ENCODE measurements at places on chromosomes 3 and 15.
A peak's percentile ranks its signal among the peaks of the same experiment; 100 is the strongest.

DNA sequence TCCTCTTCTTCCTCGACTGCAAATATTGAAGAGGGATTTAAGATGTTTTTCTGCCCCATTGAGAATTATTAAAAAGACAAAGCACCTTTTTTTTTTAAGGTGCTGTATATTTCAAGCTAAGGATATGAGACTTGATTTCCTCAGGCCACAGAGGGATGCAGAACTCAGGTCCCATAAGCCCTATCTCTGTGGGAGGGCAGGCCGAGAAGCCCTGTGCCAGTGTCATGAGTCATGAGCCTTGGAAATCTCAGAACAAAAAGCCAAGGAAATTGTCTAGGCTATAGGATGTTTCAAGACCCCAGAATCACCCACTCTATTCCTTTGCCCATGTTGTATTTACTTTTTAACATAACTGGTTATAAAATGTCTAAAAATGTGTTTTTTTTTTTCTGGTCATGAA is 7.3 kb downstream of the ESYT3 start:
- no peak for DNase-seq

GRCh38 chr3:128094295-128095151 is 29.1 kb downstream of the RUVBL1 start:
- no peak for DNase-seq

- DNase-seq: no peak
Observed at GRCh38 chr15:73474785-73475184, 31.8 kb downstream of the REC114 start.

DNA sequence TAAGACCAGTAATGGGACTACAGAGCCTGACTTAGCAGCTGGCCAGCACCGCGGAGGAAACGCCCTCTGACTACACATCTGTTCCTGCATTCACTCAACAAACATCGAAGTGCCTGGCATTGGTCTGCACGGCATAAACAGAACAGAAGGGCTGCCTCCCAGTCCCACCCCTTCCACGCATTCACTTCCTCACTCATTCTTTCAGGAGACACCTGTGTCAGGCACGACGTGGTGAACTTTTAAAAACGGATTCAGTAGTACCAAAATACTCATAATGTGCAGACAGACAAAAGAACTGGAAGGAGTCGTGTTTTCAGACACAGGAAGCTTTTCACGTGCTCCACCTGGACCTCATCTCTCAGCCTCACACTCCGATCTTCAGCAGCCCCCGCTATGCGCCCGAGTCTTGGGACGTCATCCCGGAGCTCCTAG is 123.3 kb downstream of the XXYLT1 start:
- DNase-seq: peak; percentile 55

GRCh38 chr3:182912474-182912873 is 67.9 kb downstream of the DCUN1D1 start:
- DNase-seq: no peak

GRCh38 chr3:69692761-69693160 is 46.5 kb upstream of the MITF start:
- DNase-seq: no peak

GRCh38 chr3:154730186-154730585 is 300.2 kb upstream of the GPR149 start:
- peak; percentile 29 for DNase-seq

DNA sequence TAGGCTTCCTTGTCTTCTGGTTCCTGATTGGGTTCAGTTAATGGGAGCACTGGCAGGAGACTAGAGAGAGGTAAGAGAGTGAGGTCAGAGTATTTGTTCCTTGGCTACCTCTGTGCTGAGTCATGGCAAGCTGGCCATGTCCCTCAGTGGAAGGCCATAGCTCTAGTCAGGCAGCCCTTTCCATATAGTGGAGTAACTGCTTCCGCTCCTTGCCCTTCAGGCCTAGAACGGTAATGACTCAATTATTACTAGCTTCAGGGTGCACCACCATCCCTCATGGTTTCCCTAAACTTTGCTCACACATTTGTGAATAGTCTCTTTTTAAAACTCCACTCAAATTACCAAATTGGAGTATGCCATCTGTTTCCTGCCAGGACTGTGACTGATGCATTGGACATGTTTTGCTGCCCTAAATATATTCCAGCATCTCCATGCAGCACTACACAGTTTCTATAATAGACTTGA is 10.5 kb upstream of the ANO10 start:
- DNase-seq: peak; percentile 24

- DNase-seq: no peak
Observed at GRCh38 chr3:53051929-53052328, 6.1 kb upstream of the SFMBT1 start.

GRCh38 chr3:31004025-31004678 is 109.7 kb upstream of the GADL1 start:
- peak; percentile 53 for DNase-seq

- no peak for DNase-seq
Observed at GRCh38 chr15:80339601-80340000, 64.6 kb upstream of the ARNT2 start.

- DNase-seq: peak; percentile 95
Observed at GRCh38 chr3:69080233-69080920, at the start of gene UBA3. UBA3 (minus strand) TSS chr3:69080365; CDS start chr3:69080353, 12 bp downstream.

DNA sequence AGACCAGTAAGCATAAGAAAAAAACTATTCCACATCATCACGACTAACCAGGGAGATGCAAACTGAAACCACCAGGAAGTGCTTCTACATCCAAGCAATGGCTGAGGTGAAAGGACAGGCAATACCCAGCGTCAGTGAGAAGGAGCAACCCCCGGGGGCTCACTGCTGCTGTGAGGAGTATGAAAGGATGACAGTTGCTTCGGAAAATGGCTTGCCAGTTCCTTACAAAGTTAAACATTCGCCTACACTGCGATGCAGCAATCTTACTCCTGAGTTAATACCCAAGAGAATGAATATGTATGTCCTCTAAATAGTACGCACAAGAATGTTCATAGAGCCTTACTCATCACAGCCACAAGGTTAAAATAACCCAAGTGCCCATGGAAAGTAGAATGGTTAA is 13.3 kb upstream of the PLXNA1 start:
- DNase-seq: no peak

GRCh38 chr3:67228136-67228535 is 230.0 kb downstream of the KBTBD8 start:
- DNase-seq: no peak

DNA sequence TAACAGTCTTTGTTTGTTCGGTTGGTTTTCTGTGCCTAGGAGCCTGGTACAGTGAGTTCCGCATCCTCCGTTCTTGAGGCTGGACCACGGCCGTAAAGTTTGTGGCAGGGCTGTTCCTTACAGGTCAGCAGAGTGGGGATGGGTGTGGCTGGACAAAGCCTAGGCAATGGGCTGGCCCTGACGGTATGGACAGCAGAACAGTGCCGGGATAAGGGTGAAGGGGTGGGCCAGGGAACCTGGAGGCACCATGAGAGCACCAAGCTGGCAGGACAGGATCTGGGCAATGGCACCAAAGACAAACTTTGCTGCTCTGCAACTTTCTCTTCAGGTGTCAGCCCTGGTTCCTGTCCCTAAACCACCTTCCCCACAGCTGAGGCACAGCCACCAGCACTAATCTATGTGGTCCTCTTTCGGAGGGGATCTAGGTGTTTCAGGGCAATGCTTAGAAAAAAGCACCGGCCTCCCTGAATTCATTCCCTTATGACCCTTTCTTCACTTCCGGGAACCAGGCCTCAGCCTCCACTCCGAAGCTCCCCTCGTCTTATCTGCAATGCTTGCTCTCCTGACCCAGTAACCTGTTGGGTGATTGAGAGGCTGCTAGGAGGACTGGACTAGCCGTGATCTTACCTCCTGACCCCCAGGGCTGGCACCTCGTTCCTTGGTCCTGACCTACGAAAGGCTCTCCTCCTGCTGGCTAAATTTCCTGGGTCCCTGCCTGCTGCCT is 54.4 kb downstream of the KLHL6 start:
- no peak for DNase-seq

- no peak for DNase-seq
Observed at GRCh38 chr15:42796955-42797782, 60.2 kb upstream of the CDAN1 start.

DNA sequence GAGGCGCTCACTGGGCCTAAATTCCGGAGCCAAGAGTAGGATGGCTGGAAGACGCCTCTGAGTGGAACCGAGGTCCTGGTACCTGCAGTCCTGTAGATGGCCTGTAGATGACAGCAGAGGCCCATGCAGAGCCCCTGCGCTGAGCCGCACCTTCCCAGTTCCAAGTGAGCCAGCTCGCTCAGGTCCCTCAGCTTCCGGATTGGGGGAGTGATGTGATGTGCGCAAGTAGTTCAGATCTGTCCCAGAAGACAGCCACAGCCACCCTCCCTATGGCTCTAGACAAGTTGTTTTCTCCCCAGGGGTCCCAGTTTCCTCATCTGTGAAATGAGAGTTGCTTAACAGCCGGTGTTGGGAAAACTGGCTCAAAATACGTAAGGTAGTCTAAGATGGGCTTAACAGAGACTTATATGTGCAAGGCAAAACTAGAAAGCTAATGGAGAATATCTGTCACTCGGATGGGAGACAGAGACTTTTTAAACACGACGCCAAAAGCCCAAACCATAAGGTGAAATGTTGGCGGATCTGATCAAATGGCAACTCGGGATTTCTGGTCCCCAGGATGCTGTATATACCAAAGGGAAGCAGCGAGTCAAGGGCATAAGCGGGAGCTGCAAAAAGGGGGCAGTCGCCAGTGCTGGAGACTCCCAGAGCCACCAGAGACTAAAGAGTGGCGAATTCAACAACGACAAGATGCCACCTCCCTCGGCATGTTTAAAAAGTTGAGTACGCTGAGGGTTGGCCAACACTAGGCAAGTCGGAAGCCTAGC is 765 bp upstream of the MAPKAPK3 start:
- DNase-seq: peak; percentile 88

- DNase-seq: no peak
Observed at GRCh38 chr3:193968380-193968974, 167.5 kb upstream of the HES1 start.

- DNase-seq: no peak
Observed at GRCh38 chr15:64247535-64247905, 84.7 kb upstream of the PPIB start.

- no peak for DNase-seq
Observed at GRCh38 chr3:161941891-161942290, 445.3 kb downstream of the OTOL1 start.

All from right hindlimb (tissue), 1 donor.